ENCODE measurements at places on chromosomes 16 and 17. TPM values are rescaled to one million over a fixed set of nuclear protein-coding genes. Genes with fewer than 3 reads are reported as not detected.

GRCh38 chr16:48499923-48500381 is 110.0 kb downstream of the N4BP1 start:
- no peak for DNase-seq

KRT25 gene
- total RNA-seq, result not detected

CRYBA1 gene
- not detected for total RNA-seq

ABCC12 gene
- 0.07 TPM for total RNA-seq

ZCCHC14 gene
- total RNA-seq, result 23.2 TPM

CCL5 gene
- not detected for total RNA-seq
